ENCODE measurements at places on chromosomes 11 and 22.

DNA sequence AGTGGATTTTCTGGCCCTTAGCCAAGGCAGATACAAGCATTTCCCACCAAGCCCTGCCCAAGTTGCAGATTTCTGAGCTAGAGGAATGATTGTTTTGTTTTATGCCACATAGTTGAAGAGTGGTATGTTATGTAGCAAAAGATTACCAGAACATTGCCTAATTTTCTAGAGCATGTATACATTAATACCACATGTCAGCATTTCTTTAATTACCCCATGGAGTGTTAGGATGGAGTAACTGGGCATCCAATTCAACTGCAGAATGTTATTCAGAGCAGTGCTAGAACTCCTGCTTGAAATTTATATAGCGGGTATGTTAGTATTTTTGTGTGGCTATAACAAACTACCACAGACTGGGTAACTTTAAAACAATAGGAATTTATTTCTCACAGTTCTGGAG lies 24.4 kb upstream of the CYP2R1 start:
- DNase-seq = no peak

DNA sequence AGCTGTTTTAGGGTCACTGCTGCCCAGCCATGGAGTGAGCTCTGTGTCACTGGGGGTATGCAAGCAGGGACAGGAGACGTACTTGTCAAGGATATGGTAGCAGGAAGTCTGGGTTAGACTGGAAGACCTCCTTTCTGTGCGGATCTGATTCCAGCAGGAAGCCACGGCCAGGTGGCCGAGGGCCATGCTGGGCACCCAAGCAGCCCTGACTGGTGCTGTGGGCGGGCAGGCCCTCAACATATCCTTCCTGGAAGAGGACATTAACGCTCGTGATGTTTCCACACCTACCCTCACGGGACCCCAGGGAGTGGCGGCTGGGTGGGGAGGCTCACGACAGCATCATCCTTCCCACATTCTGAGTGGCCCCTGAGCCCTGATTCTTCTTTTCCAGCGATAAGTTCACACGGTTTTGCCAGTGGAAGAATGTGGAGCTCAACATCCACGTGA lies 8.7 kb upstream of the ANKRD13D start:
- DNase-seq = no peak

GRCh38 chr11:1127664-1128162 lies 30.0 kb upstream of the MUC5AC start:
- DNase-seq = no peak

DNA sequence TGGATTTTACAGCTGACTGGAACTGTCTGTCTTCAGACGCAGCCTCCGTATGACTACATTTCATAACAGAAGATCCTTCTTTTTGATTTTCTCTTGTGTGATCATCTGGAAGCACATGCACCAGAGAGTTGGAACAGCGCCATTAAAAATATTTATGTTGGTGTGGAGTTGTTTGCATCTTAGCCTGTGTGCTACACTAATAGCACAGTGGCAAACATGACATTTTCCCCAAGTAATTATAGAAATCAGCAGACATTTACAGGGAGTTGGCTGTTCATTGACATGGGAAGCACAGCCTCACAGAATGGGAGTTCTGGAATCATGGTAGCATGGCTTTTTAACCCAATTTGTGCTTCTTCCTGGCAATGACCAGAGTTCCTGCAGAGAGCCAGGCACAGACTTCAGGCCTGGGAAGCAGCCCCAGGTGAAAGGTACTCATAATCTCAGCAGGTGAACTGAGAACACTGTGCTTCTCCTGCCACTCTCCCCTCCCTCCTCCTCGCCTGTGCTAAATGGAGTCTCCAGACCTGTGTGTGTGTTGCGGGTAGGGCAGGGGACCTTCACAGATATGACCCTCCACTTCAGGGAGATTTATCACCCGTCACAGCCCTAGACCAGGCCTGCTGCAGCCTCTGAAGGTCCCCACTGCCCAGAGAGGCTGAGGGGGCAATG lies 82.8 kb upstream of the PLET1 start:
- no peak for DNase-seq

DNA sequence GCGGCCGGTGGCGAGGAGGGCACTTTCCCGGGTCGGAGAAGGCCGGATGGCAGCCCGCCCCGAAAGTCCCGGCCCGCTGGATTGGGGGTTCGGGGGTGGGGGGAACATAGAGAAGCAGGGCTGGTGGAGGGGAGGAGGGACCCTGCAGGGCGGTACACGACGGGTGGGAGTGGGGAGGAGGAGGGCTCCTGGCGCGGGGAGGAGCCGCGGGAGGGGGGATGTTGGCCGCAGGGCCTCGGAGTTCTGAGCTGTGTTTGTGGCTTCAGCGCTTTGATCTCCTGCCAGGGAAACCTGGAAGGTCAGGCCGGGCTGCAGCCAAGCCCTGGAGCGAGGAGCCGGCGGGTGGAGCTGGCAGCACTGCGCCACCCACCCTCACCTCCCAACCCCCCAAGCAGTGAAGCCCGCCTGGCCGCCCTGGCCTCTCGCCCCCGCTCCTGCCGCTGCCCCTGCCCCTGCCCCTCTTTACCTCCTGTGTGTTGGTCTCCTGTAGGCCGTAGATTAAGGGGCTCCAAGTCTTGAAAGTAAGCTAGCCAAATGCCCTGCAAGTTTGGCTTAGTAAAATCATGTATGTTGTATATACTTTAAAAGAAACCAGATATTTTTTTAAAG lies 30.9 kb downstream of the C22orf31 start:
- peak; percentile 81 for DNase-seq

GRCh38 chr11:8789864-8790263 lies 107.3 kb downstream of the RPL27A start:
- DNase-seq = no peak

DNA sequence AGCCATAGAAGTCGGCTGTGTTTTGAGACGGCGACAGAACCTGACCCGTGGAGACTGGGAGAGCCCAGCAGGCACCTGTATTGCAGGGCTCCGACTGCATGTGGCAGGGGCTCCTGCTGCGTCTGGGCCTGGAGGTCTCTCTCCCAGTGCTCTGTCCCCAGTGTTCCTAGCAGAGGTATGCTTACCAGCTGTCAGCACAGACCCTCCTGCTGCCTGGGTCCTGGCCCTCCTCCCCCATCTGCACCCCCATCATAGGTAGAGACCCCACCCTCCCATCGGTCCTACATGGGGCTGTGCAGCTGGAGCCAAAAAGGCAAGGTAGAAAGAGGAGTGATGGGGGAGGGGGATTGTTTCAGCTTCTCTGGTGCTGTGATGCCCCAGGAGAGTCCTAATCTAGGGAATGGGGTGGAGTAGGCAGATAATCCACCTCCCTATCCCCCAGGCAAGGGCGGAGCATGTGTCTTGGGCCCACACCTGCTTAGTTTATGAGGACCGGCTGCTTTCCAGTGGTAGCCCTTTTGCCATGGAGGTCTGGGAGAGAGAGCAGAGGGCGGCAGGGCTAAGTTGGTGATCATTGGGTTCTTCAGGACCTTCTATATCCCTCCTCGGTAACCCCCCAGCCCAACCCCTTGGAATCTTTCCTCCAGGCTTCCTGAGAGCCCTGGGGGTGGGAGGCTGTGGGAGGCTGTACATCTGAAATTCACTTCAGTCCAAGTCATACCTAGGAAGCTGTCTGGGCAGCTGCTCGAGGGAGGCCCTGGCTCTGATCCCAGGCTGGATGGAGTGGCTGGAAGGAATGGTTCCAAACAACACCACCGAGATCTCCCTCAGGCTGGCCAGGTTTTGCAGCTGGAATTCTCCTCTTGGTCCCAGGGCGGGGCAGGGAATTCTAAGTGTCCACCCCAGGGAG lies 5.3 kb downstream of the SLC7A4 start:
- peak; percentile 61 for DNase-seq

DNA sequence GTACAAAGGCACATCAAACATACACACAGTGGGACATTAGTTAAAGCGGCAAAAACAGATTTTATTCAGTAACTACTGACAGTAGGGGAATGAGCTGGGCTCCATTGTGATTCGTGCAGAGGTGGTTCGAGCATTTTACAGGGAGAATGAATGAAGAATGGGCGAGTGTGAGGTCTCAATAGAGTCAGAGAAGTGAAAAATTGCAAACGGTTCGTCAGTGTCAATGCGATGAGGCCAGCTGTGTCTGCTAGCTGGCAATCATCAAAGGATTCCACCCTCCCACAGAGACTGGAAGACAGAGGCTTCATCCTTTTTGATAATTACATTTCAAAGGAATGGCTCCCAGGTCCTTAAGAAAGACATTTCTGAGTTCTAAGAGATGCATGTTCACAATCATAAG lies 17.4 kb downstream of the OR4D9 start:
- no peak for DNase-seq

GRCh38 chr11:5937868-5938602 lies 4.0 kb upstream of the OR56A3 start:
- DNase-seq = no peak

GRCh38 chr22:41555325-41555982 lies 5.4 kb upstream of the CSDC2 start:
- no peak for DNase-seq

GRCh38 chr22:20001082-20001638 lies 15.5 kb downstream of the ARVCF start:
- DNase-seq = no peak

- no peak for DNase-seq
Observed at GRCh38 chr11:95301474-95301873, 70.5 kb upstream of the SESN3 start.

DNA sequence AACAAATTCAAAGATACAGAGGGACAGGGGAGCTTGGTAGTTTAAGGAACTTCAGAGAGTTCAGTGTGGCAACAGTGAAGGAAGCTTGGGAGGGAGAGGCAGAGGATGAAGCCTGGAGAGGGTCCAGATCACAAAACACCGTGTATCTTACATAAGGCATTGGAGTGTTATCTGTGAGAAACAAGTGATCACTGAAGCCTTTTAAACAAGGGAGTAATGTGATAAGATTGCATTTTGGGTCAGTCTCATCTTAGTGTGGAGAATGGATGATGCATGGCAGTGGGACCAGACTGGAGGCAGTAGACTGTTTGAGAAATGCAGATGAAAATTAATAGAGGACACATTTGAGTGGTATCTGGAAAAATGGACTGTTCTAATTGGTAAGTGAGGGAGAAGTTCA lies 79.4 kb downstream of the EXT2 start:
- no peak for DNase-seq

- DNase-seq = no peak
Observed at GRCh38 chr11:46743693-46744339, 24.8 kb downstream of the F2 start.

GRCh38 chr22:45317551-45318167 lies 7.9 kb downstream of the FAM118A start:
- DNase-seq = no peak

DNA sequence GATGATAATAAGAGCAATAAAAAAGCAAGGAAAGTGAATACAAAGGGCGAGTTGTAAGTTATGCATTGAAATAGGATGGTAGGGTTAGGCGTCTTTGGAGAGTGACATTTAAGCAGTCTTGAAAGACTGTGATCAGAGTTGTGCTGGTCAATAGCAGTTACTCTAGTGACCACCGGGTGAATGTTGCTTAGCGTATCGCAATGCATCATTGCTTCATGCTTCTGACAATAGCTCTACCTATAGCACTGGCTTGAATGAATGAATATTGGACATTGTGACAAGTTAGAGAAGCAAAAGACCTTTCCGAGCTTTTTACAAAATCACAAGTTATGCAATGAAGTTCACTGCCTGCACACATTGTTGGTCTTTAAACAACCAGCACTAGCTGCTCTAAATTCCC lies 7.7 kb upstream of the OR8B12 start:
- DNase-seq = no peak

GRCh38 chr11:105357146-105357545 lies 217.6 kb upstream of the CARD18 start:
- no peak for DNase-seq

GRCh38 chr11:128302425-128303186 lies 284.8 kb downstream of the ETS1 start:
- DNase-seq = no peak

GRCh38 chr11:61675826-61676225 lies 4.4 kb upstream of the DAGLA start:
- no peak for DNase-seq

GRCh38 chr11:112554586-112554985 lies 293.9 kb upstream of the PLET1 start:
- DNase-seq = no peak

DNA sequence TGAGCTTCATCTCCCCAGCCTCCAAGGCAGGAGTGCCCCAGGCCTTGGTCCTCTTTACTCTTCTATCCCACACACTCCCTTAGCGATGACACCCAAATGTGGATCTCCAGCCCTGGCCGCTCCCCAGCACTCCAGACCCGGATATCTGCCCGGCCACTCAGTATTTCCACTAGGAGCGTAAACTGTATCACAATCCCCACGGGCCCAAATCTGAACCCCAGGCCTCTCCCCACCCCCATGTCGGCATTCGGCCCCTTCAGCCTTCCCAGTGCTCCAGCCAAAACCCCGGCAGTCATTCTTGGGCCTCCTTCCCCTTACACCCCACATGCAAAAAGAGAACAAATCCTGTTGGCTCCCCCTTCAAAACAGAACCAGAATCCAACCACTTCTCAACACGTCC lies 20.8 kb downstream of the WNT11 start:
- DNase-seq = no peak

DNA sequence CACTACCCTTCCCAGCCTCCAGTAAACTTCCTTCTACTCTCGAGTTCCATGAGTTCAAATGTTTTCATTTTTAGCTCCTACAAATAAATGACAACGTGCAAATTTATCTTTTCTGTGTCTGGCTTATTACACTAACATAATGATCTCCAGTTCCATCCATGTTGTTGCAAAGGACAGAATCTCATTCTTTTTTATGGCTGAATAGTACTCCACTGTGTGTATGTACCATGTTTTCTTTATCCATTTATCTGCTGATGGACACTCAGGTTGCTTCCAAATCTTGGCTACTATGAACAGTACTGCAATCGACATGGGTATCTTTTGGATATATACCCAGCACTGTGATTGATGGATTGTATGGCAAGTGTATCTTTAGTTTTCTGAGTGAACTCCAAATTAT lies 34.5 kb downstream of the FCHSD2 start:
- DNase-seq = no peak

DNA sequence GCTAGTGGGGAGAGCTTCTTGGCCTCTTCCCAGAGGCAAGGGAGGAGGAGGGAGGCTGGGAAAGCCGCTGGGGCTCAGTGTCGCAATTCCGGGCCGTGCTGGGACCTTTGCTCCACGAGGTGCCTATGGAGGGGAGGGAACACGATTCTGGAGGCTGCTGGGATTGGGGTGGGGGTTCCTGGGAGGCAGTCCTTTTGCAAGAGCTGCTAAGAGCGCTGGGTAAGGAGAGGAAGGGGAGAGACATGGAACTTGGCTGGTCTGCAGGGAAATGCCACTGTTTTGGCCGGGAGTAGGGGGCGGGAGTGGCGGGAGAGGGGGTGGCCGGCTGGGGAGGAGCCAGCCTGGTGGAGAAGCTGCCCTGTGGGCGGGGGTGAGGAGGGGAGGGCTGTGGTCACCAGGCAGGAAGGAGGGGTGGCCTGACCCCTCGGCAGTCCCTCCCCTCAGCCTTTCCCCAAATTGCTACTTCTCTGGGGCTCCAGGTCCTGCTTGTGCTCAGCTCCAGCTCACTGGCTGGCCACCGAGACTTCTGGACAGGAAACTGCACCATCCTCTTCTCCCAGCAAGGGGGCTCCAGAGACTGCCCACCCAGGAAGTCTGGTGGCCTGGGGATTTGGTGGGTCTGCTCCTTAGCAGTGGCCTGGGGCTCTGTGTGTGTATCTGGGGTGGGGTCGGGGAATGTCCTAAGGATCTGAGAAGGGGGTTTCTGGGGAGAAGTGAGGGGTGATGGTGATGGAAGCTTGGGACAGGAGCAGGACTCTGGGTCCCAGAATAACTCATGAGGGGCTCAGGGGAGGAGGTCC lies at the start of gene NR1H3:
TSS of gene NR1H3 (plus strand) at position 480 of the 800 bp plus-strand sequence. CDS start 1,221 bp downstream, outside the sequence.
- DNase-seq = peak; percentile 60
